ENCODE measurements at places on chromosomes 12 and 14. TPM values are rescaled to one million over a fixed set of nuclear protein-coding genes. Genes with fewer than 3 reads are reported as not detected.

RPS6KL1 gene
- 0.91 TPM for polyA plus RNA-seq

ANKS1B gene
- polyA plus RNA-seq, result 4.8 TPM

SLC24A4 gene
- 0.25 TPM for polyA plus RNA-seq

ZC3H14 gene
- 116 TPM for polyA plus RNA-seq

LRFN5 gene
- polyA plus RNA-seq, result 13.4 TPM

IL31 gene
- not detected for polyA plus RNA-seq

ESPL1 gene
- 18.9 TPM for polyA plus RNA-seq

SLC8A3 gene
- 0.62 TPM for polyA plus RNA-seq

MIA2 gene
- polyA plus RNA-seq, result 84.3 TPM

LGMN gene
- 124 TPM for polyA plus RNA-seq

- DNase-seq, result no peak
Measured at GRCh38 chr12:14951851-14952250, 9.6 kb downstream of the ARHGDIB start.

- DNase-seq, result no peak
Measured at GRCh38 chr12:64737539-64737938, 21.7 kb downstream of the GNS start.

GRCh38 chr14:70265422-70265821 lies 76.7 kb upstream of the SLC8A3 start:
- DNase-seq, result no peak

GRCh38 chr14:66652525-66653106 lies 144.7 kb downstream of the GPHN start:
- DNase-seq, result no peak

- no peak for DNase-seq
Measured at GRCh38 chr14:105774001-105774400, 247.6 kb downstream of the TMEM121 start.

DNA sequence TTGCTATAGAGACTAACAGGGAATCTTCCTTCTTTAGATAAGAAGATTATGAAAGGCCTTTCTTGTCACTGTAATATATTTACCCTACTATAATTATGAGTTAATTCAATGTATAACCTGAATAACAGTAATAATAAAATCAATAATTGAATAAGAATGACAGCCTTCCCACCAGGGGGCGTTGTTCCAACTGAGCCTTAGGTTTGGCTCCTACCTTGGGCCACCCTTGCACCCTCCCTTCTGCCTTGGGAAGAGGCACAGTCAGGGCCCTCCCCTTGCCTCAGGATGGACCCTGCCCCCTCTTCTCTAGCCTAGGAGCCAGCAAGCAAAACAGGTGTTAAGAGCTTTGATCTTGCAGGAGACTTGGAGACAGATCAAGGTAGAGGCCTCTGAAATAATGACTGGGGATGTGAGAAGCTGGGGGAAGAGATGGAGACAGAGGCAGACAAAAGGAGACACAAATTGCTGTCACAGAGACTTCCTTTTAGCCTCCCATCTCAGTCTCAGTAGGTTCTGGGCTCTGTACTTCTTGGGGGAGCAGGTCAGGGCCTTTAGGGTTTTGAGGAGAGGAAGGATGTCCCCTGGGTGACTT lies 40.1 kb upstream of the CISTR start:
- DNase-seq, result no peak

- no peak for DNase-seq
Measured at GRCh38 chr12:80857311-80857710, 80.4 kb downstream of the LIN7A start.

- no peak for DNase-seq
Measured at GRCh38 chr14:63287666-63288483, 30.9 kb downstream of the GPHB5 start.

GRCh38 chr14:102772781-102773570 lies 4.3 kb upstream of the TRAF3 start:
- no peak for DNase-seq

DNA sequence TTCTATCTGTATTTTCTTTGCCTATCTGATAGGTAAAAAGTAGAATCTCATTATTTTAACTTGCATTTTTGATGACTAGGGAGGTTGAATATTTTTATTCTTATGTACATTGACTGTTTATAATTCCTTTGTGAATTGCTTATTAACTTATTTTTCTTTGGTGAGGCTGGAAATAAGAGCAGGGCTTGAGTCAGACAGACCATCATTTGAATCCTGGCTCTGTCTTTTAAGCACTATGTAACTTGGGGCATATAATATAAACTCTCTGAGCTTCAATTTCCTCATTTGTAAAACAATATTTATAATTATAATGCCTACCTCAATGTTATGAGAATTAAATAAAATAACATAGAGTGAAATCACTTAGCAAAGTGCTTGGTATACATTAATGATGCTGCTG lies 108.9 kb downstream of the MSRB3 start:
- no peak for DNase-seq

- no peak for DNase-seq
Measured at GRCh38 chr14:22220427-22220826, 368.6 kb downstream of the DAD1 start.

- DNase-seq, result no peak
Measured at GRCh38 chr12:28268608-28269229, 78.5 kb downstream of the CCDC91 start.

- peak; percentile 15 for DNase-seq
Measured at GRCh38 chr12:39378341-39378740, 64.6 kb downstream of the KIF21A start.

GRCh38 chr14:94562022-94562421 lies 780 bp downstream of the SERPINA4 start:
- no peak for DNase-seq

GRCh38 chr14:92750994-92751400 lies 2.6 kb upstream of the LGMN start:
- no peak for DNase-seq

DNA sequence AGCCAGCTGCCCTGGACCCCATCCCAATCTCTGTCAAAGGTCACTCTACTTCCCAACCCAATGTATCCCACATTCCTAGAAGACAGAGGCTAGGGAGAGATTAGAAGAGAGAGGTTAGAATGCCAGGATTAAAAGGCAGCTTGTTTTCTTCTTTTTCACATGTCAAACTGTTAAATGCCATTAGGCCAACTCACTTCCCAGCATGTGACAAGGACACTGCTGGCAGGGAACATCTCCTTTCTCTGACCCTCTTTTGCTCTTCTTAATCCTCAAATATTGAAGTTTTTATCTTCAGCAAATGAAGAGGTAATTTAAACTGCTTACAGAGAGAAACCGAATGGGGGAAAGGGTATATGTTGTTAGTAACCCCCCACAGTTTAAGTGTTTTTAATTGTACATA lies 89.1 kb downstream of the BBS10 start:
- no peak for DNase-seq

DNA sequence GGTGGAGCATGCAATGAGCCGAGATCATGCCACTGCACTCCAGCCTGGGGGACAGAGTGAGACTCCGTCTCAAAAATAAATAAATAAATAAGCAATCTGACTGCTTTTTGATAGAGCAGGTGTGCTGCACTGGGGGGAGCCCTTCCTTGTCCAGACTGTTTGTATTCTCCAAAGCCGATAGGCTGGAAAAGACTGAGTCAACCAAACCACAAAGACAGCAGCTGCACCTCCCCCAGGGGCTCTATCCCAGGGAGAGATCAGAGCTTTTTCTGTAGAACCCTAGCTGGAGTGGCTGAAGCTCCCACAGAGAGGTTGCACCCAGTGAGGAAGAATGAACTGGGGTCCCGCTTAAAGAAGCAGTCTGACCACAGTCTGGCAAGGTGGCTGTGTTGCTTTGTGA lies 45.8 kb upstream of the LALBA start:
- no peak for DNase-seq

- no peak for DNase-seq
Measured at GRCh38 chr12:116385486-116386217, 108.2 kb upstream of the MED13L start.

- no peak for DNase-seq
Measured at GRCh38 chr12:56040151-56040550, 1.6 kb upstream of the RPS26 start.

DNA sequence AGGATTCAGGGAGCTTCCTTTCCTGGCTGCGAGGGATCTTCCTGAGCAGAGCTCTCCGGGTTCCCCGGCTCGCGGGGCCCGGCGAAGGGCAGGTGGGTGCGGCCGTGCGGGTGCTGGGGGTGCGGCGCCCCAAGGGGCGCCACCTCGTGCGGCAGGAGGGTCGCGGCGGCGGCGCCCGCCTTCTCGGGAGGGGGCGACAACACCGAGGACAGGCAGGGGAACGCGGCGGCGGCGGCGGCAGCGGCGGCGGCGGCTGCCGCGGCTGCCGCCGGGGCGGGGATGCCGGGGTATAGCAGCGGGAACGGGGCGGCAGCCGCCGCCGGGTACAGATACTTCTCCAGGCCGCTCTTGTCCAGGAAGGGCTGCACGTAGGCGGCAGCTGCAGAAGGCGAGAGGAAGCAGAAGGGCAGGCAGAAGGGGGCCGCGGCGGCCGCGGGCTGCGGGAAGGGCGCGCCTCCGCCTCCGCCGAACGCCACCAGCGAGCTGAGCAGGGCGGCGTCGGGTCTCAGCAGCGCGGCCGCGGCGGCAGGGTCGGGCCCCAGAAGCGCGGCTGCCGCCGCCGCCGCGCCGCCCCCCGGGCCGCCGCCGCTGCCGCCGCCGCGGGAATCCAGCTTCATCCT lies 2.7 kb downstream of the BHLHE41 start:
- DNase-seq, result no peak

DNA sequence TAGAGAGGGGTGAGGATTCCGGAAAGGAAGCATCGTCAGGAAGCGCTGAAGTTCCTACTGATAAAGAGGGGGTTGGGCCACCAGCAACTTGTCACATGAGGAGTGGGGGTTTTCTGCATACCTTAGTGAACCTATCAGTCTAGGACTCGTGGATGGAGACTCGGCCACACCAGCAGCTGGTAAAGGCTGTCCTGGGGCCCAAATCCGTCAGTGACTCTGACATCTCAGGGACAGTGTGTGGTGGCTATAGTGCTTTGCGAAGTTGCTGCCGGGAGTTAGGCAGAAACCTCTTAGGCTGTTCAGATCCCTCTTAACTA lies 16.4 kb downstream of the RNASE2 start:
- DNase-seq, result no peak

DNA sequence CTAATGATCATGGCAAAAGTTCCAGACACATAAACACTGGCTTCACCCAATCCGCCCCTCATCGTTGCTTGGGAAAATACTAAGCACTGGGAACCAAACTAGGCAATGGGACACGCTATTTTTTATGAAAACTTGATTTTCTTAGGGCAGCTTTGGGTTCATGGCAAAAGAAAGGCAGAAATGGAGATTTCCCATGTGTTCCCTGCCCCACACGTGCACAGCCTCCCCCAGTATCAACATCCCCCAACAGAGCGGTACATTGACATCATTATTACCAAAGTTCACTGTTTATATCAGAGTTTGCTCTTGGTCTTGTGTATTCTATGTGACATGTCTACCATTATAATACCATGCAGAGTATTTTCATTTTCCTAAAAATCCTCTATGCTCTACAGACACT lies 71.0 kb downstream of the DBX2 start:
- DNase-seq, result no peak

DNA sequence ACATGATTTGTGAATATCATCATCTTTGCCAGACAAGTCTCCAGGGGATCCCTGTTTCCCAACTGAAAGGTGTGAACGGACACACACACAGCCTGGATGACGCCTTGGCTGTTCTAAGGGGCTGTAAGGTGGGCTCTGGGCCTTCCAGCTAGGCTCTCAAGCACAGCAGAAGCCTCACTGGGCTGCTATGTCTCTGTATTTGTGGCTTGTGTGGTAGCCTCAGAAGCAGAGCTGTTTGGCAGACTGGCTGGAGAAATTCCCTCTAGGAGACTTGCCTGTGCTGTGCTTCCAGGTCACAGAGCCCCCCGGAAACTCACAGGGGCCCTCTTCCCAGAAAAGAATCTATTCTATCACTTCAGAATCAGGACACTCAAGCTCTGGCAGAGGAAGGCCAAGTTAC lies 21.4 kb downstream of the OTUB2 start:
- no peak for DNase-seq

DNA sequence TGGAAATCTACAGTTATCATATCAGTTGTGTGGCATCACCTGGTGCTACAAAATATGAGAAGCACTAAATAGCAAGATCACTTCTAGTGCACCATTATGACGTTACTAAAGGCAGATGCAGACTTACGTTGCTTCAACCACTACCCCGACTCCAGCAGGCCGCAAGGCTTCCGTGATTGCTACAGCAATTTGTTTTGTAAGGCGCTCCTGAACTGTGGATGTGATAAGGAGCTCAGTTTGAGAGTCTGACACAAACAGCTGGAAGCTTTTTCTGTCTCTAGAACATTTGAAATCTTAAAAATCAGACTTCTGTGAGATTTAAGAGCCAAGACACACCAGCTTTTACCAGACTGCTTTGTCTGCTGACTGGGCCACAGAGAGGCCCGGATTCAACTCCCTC lies 57.0 kb downstream of the GCH1 start:
- no peak for DNase-seq

DNA sequence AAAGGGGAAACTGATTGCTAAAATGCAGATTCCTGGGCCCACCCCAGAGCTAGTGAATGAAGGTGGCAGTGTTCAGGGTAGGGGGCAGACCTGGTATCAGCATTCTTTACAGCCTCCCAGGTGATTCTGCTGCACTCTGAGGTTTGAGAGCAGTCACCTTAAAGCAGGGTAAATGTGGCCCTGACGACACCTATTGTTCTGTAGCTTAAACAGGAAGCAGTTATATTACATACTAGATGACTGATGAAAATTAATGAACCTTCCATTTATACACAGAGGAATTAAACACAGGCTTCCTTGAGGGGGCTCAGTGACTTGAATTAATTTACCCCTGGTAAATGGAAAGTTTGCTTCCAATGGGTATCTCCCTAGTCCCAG lies 25.3 kb downstream of the NUAK1 start:
- DNase-seq, result no peak

DNA sequence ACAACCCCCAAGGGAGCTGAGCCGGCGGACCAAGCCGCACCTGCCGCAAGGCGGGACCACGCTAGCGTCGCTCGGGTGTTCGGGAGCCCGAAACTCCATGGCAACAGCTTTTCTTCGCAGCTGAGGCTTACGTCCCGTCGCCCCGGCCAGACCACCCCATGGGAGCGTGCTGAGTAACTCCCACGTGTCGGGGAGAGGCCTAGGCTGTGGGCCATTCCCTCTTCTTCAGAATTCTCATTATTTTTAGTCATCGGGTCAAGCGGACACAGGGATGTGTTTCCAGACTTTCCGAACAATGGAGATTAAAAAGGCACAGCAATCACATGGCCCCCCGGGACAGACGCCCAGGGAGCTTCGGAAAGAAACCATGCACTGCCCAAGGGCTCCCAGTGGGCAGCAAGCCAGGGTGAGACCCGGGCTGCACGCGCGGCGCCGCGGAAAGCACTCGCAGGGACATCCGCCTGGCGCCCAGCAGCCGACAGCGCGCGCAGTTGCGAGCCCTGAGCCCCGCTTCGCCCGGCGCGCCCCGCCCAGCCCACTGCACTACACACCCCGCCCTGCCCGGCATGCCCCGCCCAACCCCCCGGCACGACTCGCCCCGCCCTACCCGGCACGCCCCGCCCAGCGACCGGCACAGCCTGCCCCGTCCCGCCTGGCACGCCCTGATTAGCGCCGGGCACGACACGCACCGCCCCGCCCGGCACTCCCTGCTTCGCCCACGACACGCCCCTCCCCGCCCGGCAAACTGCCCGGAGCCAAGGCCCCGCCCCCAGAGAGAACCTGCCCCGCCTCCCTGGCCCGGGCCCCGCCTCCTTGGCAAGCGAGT lies 422 bp upstream of the AK7 start:
- peak; percentile 92 for DNase-seq

GRCh38 chr12:6934110-6934509 lies 6.4 kb downstream of the ATN1 start:
- DNase-seq, result no peak
